Motor neuron (in vitro differentiated cells): ENCODE measurements at places on chromosomes 5 and 9.

DNA sequence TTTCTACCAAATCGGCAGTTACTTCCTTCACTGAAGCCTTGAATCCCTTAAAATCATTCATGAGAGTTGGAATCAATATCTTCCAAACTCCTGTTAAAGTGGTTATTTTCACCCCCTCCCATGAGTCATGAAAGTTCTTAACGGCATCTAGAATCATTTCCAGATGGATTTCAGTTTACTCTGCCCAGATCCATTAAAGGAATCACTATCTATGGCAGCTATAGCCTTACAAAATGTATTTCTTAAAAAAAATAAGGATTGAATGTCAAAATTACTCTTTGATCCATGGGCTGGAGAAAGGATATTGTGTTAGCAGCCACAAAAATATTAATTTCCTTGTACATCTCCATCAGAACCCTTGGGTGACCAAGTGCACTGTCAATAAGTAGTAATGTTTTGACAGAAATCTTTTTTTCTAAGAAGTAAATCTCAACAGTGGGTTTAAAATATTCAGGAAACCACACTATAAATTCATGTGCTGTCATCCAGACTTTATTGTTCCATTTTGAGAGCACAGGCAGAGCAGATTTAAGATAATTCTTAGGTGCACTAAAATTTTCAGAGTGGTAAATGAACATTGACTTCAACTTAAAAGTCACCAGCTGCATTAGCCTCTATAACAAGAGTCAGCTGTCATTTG, 767.7 kb downstream of the DTWD2 start:
- ATAC-seq, result no peak

GRCh38 chr5:23269981-23270380, 237.4 kb upstream of the PRDM9 start:
- no peak for ATAC-seq

- ATAC-seq, result no peak
These were observed 122.3 kb upstream of the POC5 start for GRCh38 chr5:75839547-75839946.

GRCh38 chr5:128402506-128402905, 135.5 kb downstream of the FBN2 start:
- ATAC-seq, result no peak

DNA sequence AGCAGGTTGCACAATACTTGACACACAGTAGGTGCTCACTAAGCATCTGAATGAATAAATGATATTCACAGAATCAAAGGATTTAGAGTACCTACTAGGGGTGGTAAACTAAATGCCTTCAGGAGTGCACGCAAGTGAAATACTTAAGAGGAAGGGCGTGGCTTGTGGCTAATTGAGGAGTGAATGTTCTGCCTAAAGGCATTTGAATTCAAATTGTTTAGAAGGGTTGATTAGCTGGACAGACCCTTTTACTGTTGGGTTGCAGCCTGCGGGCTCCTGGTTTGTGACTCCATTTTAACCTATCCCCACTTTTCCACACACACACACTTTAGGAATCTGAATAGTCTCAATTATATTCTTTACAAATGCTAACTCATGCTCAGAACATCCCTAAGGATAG, 63.1 kb downstream of the PPP2R2B start:
- ATAC-seq, result peak; percentile 82

DNA sequence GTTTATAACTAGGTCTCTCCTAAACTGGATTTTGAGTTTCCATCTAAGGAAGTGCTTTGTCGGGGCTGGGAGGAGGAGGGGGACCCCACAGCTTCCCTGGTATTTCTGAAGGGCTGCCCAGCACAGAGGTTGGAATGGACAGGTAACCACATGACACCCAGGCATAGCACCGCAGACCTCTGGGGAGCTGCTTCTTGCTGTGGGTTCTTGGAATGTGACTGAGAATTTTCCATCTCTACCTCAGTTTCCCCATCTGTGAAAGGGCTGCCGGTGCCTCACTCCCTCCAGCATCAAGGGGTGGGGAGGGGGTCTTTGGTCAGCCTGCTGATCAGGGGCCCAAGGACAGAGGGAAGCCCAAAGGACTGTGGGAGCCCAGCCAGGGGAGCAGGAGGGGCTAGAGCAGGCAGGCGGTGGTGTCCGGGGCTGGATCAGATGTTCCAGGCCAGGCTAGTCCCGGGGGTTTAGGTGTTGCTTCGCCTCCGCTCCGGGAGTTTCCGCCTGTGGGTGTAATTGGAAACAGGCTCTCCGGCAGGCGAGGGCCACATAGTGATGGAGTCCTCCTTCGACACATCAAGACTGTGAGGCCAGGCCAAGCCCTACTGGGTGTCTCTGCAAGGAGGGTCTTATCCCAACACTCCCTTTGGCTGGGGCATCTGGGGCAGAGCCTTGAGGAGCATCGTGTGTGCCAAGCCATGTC, 3.3 kb downstream of the OLFML2A start:
- ATAC-seq, result no peak

- no peak for ATAC-seq
These were observed 8.2 kb upstream of the IRF1 start for GRCh38 chr5:132498686-132499271.

- ATAC-seq, result no peak
These were observed 537 bp downstream of the MEIKIN start for GRCh38 chr5:131944702-131945550.

DNA sequence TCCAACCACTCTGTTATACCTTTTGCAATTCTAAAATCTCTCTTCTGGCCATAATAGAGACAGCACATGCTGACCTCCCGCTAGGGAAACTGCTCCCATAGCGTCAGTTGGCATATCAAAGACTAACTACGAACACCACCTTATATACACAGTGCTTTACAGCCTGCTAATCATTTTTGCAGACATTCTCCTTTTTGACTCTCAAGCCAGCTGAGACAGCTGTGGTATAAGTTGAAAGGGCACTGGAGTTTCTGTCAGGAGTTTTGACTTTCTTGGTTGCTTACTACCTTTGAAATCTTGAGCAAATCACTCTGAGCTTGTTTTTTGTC, 160.2 kb upstream of the TBCA start:
- no peak for ATAC-seq

GRCh38 chr9:69809304-69809863, 11.2 kb upstream of the CFAP95 start:
- no peak for ATAC-seq

GRCh38 chr5:80592105-80592504, 22.0 kb upstream of the ANKRD34B start:
- ATAC-seq, result no peak

DNA sequence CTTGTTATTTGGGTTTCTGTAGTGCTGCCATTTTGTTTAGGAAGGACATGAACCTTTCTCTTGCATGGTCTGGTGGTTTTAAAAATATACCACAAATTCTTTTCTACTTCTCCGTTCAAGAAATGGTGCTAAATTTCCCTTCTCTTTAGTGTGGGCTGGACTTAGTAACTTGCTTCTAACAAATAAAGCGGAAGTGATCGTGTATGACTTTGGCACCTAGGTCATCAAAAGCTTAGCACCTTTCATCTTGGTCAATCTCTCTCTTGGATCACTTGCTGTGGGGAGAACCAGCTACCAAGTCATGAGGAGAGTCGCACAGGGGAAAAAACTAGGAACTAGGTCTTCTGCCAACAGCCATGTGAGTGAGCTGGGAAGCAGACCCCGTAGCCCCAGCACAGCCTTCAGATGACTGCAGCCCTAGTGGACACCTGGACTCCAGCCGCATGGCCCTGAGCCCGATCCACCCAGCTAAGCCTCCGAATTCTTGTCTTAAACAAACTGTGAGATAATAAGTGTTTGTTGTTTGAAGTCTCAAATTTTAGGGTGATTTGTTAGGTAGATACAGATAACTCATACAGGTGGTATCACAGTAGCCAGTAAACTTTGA, 87.7 kb upstream of the CKMT2 start:
- ATAC-seq, result no peak

DNA sequence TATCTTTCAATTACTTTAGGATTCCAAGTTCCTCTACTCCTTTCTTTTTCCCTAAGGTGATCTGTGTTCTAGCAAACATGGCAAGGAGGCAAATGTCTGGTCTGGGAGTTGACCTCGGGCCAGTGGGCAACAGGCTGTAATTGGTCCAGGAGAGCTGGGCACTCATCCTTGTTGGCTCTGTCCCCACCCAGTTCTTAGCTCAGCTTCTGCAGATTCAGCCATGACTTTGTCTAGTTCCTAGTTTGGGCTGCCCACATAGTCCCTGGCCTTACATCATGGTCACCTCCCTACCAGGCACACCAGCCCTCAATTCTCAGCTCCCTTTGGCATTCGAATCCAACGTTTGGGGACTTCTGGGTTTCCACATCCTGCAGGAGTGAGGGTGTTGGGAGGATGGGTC, 92.1 kb upstream of the DAP start:
- no peak for ATAC-seq

- no peak for ATAC-seq
These were observed 115.1 kb downstream of the BAAT start for GRCh38 chr9:101269591-101270283.

GRCh38 chr5:24161559-24161958, 483.2 kb downstream of the CDH10 start:
- no peak for ATAC-seq

GRCh38 chr5:122493091-122494021, 181.3 kb downstream of the SNCAIP start:
- ATAC-seq, result peak; percentile 56

- peak; percentile 58 for ATAC-seq
These were observed 16.0 kb downstream of the TEK start for GRCh38 chr9:27125030-27125429.

DNA sequence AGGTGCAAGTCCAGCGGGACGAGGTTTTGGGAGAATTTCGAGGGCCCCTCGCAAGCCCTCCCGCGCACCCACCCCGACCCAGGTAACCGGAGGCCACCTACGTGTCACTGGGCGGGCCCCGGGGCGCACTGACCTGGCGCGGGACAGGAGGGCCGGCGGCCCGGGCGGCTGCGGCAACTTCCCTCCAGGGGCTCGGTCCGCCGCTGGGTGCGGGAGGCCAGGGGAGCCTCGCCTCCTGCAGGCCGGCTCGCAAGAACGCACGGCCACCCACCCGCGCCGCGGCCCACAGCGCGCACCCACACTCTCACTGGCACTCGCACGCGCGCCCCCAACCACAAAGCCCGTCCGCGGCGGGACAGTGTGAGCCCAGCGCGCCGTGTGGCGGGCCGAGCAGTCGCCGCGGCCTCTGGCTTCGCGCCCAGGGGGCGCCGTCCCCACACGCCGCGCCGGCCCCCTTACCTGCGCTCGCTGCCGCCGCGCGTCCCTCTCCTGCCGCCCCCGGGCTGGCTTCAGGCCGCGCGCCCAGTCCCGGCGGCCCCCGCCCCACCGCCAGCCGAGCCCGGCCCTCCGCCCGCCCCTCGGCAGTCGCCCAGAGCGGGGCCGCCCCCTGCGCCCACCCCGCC, 451 bp downstream of the LPAR1 start:
- peak; percentile 86 for ATAC-seq

GRCh38 chr5:159448-160172, 31.7 kb upstream of the LRRC14B start:
- ATAC-seq, result no peak

GRCh38 chr9:84615544-84615943, 54.0 kb upstream of the NTRK2 start:
- ATAC-seq, result no peak

GRCh38 chr5:174412941-174413340, 311.4 kb upstream of the MSX2 start:
- ATAC-seq, result no peak

GRCh38 chr9:100379862-100380261, 27.1 kb upstream of the TEX10 start:
- ATAC-seq, result no peak

DNA sequence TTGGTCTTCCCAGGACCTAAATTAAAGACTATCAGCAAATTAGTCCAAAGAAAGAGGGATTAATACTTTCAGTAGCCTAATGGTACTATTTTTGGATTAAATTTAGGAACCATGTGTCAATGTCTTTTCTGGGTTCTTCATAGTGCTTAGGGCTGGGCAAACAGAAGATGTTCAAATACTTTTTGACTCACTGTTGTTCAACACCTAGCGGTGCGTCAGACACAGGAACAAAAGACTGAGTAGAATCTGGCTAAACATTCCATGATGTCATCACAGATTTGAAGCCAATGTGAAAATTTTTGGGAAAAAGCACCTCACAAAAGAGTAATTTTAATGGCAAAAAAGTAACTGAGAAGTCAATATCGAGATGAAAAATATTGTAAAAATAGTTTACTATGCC, 544.4 kb downstream of the EFNA5 start:
- no peak for ATAC-seq

DNA sequence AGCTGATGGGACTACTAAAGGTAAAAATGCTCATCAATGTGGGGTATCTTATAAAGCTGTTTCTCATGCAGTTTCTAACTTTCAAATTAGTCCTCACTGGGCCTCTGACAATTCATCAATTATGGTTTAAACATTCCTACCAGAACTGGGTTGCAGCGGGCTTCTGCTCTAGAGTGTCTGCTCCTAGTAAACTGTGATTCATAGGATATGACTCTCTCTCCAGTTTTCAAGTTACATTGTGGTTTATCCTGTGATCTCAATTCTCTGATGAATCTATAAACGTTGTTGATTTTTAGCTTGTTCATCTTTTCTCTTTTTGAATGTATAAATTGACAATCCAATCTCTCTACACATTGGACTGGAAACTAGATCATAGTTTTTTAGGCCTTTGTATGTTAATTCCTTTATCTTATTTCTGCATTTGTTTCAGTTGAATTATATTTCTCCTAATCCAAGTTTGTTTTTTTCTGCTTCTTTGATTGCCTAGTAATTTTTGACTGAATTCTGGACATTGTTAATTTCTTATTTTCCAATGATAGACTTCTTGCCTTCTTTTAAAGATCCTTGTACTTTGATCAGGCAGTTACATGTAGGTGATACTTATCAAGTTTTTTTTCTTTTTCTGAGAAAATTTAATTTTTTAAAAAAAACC, 822.6 kb downstream of the TLE1 start:
- ATAC-seq, result no peak

DNA sequence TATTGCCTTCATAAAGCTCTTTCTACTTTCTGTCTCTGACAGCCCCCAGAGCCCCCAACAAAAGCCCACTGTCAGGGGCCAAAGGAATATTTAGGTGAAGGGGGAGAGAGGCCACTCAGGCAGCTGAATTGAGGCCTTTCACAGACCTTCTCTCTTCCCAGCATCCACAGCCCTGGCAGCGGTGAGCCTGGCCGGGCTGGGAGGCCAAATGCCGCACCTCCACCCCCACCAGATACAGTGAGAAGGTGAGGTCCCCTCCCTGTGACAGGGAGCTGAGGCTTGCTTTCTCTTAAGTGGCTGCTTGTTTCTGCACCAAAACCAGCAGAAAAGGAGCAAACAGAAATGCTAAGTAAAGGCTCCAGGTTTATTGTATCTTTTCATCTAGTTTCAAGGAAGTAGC, 168.1 kb downstream of the ROR2 start:
- ATAC-seq, result no peak
